ENCODE measurements at places on chromosomes 16 and 17. TPM values are rescaled to one million over a fixed set of nuclear protein-coding genes. Genes with fewer than 3 reads are reported as not detected.

PRCD gene
- not detected for total RNA-seq

PHB1 gene
- total RNA-seq: 444 TPM

SRSF2 gene
- total RNA-seq: 450 TPM

CCL18 gene
- total RNA-seq: not detected

SDK2 gene
- 0.62 TPM for total RNA-seq

CACNG3 gene
- not detected for total RNA-seq

COX10 gene
- total RNA-seq: 20.1 TPM

STAT5B gene
- total RNA-seq: 22.6 TPM

UBN1 gene
- 21.5 TPM for total RNA-seq

C17orf113 gene
- total RNA-seq: 0.40 TPM

TVP23C gene
- 10.4 TPM for total RNA-seq

MYH3 gene
- 0.99 TPM for total RNA-seq

ATP1B2 gene
- 0.20 TPM for total RNA-seq

LGALS3BP gene
- total RNA-seq: 74.0 TPM

SOX8 gene
- 1.7 TPM for total RNA-seq

PGS1 gene
- total RNA-seq: 15.1 TPM

SOX15 gene
- 0.30 TPM for total RNA-seq

RBBP6 gene
- total RNA-seq: 25.1 TPM

KCNH6 gene
- not detected for total RNA-seq

MYH2 gene
- not detected for total RNA-seq

NTN1 gene
- 0.37 TPM for total RNA-seq

RBFOX1 gene
- total RNA-seq: not detected

WSCD1 gene
- 1.9 TPM for total RNA-seq

PRR14 gene
- 23.2 TPM for total RNA-seq

PERCC1 gene
- total RNA-seq: not detected

SCO1 gene
- total RNA-seq: 59.2 TPM

KRT25 gene
- total RNA-seq: not detected

TEKT5 gene
- not detected for total RNA-seq

SLFN14 gene
- not detected for total RNA-seq

CD68 gene
- 40.6 TPM for total RNA-seq

CACNB1 gene
- 4.1 TPM for total RNA-seq

NARF gene
- 48.6 TPM for total RNA-seq

STX4 gene
- 68.5 TPM for total RNA-seq

FXR2 gene
- total RNA-seq: 45.1 TPM

PSMB10 gene
- 34.4 TPM for total RNA-seq

NSF gene
- total RNA-seq: 20.0 TPM

TBC1D3L gene
- 11.1 TPM for total RNA-seq

ABCC6 gene
- total RNA-seq: 1.6 TPM

STXBP4 gene
- 3.0 TPM for total RNA-seq

CHST4 gene
- not detected for total RNA-seq

NOTUM gene
- total RNA-seq: not detected

GRB7 gene
- 5.0 TPM for total RNA-seq

KCTD19 gene
- not detected for total RNA-seq

ZNF423 gene
- 0.07 TPM for total RNA-seq

SHISA6 gene
- not detected for total RNA-seq

AMFR gene
- total RNA-seq: 56.8 TPM

ZNF750 gene
- not detected for total RNA-seq

PRAC1 gene
- not detected for total RNA-seq

CLEC19A gene
- total RNA-seq: not detected

KRT36 gene
- total RNA-seq: not detected

PTX4 gene
- total RNA-seq: 0.14 TPM

KIF2B gene
- not detected for total RNA-seq

INTS2 gene
- total RNA-seq: 13.9 TPM

TLCD2 gene
- 1.9 TPM for total RNA-seq

ABCA9 gene
- total RNA-seq: not detected

SLC5A11 gene
- total RNA-seq: 0.42 TPM

ZNF205 gene
- total RNA-seq: 16.6 TPM
